ENCODE measurements at places on chromosomes 6 and 20.
A peak's percentile ranks its signal among the peaks of the same experiment; 100 is the strongest.

- no peak for DNase-seq
Observed at GRCh38 chr6:68364271-68364805, 270.7 kb upstream of the ADGRB3 start.

DNA sequence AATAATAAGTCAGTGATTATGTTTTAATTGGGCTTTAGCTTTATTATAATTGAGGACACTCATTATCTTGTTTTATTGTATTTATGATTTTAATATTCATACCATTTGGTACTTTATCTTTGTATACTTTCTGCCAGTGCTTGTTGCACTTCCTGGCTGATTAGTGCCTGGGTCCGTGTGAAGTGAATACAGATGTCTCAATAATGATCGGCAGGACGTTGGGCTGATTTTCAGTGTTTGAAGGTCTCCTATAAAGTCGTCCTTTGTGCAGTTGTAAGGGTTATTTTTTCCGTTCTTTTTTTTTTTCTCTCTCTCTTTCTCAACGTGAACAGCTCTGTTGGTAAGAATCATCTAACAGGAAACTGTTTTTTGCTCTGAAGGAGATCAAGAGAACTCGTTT, 450.0 kb upstream of the POU3F2 start:
- no peak for DNase-seq

DNA sequence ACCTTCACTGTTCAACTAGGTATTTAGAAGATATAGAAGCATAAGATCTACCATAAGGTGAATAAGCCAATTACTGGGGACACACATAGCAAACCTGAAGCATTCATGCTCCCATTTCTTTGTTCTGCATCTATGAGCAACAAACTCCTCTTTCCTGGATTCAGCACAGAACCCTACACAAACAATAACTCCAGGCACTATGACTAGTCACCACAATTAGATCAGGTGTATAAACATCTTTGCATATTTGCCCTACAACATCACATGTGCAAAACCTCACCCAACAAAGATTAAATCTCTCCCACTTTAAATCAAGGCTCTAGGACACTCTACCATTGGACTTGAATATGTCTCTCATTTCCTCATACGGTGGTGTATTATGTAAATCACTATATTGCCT, 652.3 kb downstream of the EPHA7 start:
- DNase-seq = no peak

DNA sequence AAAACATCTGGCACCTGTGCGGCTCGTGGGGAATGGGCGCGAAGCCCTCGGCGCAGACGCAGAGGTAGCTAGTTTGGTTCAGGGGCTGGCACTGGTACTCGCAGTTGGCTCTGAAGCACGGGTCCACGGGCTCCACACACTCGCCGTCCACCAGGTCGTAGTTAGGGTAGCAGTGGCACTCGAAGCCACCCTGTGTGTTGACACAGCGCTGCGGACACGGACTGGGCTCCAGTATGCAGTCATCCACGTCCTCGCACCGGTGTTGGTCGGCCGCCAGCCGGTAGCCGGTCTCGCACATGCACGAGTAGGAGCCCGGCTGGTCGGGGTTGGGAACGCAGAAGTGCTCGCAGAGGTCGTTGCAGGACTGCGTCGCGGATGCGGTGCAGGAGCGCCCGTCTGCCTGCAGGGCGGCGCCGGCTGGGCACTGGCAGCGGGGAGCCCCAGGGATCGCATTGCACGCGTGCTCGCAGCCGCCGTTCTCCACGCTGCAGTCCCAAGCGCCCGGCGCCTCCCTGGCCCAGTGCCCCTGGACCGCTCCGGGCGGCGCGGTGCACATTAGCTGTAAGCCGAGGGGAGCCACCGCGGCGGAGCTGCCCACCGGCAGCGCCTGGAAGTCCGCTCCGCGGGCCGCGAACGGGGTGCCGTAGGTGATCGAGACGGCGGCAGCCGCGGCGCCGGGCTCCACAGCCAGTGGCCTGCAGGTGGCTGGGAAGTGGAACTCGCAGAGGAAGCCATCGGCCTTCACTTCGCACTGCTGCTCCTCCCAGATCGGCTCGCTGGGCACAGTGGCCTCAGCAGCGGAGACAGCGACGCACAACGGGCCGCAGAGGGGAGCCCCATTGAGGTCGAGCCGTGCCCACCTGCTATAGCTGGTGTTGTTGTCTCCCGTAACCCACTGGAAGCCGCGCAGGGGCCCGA, 930 bp downstream of the THBD start:
- no peak for DNase-seq

DNA sequence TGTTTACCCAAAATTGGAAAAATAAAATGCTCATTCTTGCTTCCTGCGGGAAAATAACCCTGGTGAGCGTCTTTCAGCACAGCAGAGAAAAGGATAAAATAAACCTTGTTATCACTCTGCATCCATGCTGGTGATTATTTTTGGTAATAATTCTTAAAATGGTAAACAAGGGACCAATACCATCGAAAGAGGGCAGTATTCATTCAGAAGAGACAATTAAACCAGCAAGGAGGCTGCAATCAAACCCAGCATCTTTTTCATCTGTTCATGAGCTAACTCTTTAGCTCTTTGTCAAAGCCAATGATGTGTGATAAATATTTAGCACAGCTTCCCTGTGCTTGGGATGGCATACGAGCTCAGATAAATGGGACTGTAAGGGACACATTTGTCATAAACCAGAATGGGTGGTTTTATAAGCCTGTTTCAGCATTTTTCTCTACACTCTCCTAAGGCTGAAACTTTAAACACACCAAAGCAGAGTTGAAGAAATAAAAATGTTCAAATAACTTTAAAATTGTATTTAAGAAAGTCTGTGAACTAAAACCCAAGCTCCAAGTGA, 34.4 kb downstream of the CDH26 start:
- no peak for DNase-seq

GRCh38 chr6:21931641-21932335, 338.2 kb downstream of the SOX4 start:
- no peak for DNase-seq

DNA sequence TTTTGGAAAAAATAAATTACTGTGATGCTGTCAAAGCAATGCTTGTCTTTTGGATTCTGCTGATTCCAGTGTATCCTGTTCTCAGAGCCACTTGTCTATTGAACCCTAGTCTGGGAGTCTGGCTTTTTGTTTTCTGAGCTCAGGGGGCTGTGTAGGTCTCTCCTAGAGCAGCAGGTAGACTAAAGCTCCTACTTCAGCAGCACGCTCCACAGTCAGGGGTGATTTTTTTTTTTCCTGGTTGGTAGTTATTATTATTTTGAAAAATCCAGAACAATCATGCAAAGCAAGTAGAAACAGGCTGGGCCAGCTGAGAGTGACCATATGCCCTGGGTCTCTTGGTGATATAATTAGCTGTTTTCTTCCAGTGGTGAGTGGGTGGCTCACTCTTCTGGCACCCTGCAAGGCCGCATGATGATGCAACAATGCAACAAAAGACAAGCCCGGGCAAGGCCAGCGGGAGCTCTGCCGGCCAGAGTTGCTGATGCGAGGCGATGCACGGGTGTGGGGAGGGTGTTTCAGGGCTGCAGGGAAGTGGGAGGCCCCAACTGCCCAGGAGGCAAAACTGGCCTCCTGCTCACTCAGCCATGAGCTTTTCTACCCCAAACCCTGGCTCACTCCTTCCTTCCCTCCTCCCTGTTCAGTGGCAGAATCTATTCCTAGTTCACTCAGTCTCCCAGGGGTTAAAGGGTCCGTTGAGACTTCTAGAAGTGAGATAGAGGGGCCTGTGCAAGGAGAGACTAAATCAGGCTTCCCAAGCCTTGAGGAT, 11.5 kb upstream of the CDKN1A start:
- no peak for DNase-seq

- DNase-seq = no peak
Observed at GRCh38 chr20:8431538-8432434, 299.7 kb downstream of the PLCB1 start.

DNA sequence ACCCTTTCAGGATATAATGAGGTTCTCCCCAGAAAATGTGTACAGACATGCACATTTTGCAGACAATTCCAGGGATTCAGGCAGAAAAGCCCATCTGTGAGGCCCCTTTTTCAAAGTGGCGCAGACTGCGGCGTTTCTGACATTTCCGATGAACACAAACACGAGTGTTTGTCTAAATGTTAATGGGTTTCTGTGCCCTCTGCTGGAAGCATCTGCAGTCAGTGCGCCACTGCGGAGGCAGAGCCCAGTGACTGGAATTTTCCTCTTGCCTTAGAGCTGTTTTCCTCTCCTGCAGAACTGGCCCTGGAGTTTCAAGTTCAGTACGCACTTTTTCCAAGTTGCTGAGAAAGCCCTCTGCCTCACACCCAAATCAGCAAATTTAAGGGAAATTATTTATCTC, 15.3 kb downstream of the ANKRD60 start:
- no peak for DNase-seq

- no peak for DNase-seq
Observed at GRCh38 chr6:116246089-116246488, 7.8 kb downstream of the TSPYL4 start.

DNA sequence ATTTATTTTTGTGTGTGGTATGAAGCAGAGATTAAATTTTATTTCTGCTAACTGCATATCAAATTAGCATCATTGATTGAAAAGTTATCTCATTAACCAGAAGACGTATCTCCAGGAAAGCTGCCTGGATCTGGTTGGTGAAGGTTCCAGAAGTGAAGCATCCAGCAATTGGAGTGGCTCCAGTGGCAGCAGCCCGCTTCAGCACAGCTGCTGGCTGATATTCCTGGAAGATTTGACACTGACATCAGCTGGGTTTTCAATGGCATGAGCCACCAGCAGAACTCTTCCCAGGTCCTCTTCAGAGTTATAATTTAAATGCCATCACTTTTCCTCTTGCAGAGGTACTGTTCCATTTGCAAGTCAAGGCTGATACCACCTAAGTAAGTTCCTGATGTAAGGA, 363.5 kb downstream of the BCKDHB start:
- DNase-seq = no peak

- no peak for DNase-seq
Observed at GRCh38 chr6:133198725-133199124, 42.4 kb upstream of the EYA4 start.

- DNase-seq = no peak
Observed at GRCh38 chr6:110980227-110980626, 1.6 kb upstream of the RPF2 start.

GRCh38 chr6:88366672-88367071, 200.5 kb upstream of the CNR1 start:
- DNase-seq = no peak

DNA sequence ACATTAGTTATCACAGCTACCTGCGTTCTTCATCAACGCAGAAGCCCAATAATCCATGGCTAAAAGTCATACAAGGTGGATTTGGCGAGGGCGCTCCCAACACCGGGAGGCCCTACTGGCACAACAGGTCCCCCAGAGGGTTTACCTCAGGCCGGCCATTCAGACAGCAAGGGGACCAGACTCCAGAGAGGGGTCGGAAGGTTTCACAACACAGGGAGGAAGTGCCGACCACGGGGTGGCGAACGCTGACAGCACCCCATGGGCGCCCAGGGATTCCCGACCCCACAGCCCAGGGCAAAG, 1515.9 kb upstream of the DEFB115 start:
- no peak for DNase-seq

DNA sequence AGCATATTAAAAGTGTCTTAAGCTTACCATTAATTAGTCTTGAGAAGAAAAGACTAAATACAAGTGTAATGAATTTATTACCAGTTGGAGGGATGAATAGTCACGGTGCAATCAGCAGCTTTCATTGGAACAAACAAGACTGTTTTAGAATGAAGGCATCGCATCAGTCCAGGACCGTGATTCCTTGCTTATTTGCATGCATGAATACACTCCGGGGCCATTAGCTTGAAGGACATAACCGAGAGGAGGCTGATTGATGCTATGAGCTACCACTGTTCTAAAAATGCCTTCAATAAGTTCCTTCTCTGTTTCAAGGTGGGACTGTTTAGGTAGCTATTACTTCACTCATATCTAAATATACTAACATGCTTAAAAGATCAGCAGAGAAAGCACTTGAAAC, 17.9 kb downstream of the PROKR2 start:
- no peak for DNase-seq

GRCh38 chr6:43260791-43261190, 17.5 kb downstream of the TTBK1 start:
- DNase-seq = no peak

DNA sequence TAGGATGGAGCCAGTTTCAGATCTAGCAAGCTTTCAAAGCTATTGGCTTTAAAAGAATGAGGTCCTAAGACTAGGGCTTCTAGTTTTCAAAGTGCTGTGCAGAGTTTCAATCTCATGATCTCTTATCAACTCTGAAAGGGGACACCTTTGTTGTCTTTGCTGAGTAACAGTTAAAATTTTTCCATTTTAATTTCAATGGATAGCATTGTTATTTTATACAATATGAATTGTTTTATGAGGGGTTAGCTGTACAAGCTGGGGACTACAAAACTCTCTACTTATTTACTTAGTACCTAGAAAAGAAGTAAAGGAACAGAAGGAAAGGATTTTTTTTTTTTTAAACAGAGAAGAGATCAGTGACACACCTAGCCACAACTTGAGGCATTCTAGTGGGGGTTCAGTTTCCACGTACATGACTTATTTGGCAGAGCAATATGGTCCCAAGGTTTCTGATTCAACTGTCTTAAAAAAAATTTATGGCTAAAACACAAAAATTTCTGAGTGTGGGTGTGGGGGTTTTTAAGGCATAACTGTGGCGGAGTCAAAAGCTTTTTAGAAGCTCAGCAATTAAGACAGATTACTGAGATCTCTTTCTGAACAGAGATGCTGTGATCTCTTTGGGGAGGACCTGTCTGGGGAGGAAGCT, 46.1 kb upstream of the JAG1 start:
- no peak for DNase-seq

GRCh38 chr20:57352305-57352704, 1.2 kb downstream of the RAE1 start:
- no peak for DNase-seq

DNA sequence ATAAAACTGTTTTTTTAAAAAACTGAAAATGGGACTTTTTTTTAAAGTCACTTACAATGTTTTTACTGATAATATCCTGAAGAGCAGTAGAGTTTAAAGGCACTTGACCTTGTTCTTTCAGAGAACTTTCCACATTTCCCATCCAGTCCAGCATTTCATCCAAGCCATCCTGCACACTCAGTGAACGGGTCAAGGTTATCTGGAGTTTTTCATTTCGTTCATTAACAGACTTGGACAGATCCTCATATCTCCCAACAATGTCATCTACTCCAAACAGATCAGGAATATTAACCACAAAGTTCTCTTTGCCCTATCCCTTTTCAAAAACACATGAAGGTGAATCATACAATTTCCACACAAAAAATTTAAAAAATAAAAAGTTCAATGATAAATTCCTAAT, 69.1 kb downstream of the DST start:
- no peak for DNase-seq

- DNase-seq = peak; percentile 7
Observed at GRCh38 chr20:51750037-51750769, 18.0 kb downstream of the ATP9A start.

Measured in stimulated activated CD8-positive, alpha-beta memory T cell treated with anti-CD3 and anti-CD28 coated beads, Interleukin-4, amount 100 ng/mL, for 4 hours (primary cell).